AML-193 (cell line): ENCODE measurements at places on chromosomes 11 and 22.

- no peak for DNase-seq
Measured at GRCh38 chr11:22317656-22318055, 20.5 kb upstream of the SLC17A6 start.

- DNase-seq, result no peak
Measured at GRCh38 chr11:113505541-113506375, 30.6 kb upstream of the DRD2 start.

GRCh38 chr11:13343931-13344717 is 66.5 kb downstream of the BMAL1 start:
- DNase-seq, result peak; percentile 54

DNA sequence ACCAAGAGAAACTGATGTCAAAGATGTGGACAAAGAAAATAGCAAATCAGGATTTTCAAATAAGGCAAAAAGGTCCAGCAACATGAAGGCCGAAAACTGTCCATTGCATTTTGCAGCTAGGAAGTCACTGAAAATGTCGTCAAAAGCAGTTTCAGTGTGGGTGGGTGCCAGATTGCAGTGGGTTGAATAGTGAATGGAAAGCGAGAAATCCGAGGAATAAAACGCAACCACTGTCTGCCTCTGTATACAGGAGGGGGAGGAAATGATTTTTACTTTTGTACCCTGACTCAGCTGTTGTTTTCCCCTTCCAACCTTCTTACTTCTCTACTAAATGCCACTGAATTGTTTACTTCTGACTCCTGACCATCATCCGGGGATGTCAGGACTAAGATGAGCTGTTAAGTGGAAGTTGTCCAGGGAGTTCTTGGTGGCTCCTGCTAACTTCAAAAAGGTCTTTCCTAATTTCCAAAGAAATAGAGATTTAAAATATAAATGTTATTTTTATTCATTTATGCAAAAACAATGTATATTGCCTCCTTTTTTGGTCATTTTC is 64.9 kb upstream of the BIRC3 start:
- no peak for DNase-seq

GRCh38 chr11:132058211-132058772 is 687.9 kb downstream of the NTM start:
- no peak for DNase-seq
